Stimulated activated CD8-positive, alpha-beta memory T cell treated with anti-CD3 and anti-CD28 coated beads, Interleukin-4, amount 100 ng/mL, for 24 hours (primary cell): ENCODE measurements at places on chromosomes 4 and X.
A peak's percentile ranks its signal among the peaks of the same experiment; 100 is the strongest.

GRCh38 chr4:4364486-4365208 lies 22.3 kb upstream of the NSG1 start:
- no peak for DNase-seq

DNA sequence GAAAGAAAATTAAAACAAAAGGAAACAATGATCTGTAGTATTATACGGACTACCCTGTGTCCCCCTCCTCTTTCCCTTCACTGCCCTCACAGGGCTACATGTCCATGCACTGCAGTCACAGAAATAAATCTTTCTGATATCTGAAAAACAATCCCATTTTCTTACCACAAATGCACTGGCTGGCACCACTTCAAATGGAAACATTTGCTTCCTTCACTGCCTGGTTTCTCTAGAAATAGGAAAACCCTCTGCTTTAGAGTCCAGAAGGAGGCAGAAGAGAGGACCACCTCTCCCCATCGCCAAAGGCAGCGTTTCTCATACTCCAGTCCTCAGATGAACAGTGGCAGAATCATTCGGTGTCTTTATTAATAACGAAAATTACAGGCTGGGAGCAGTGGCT lies 98.2 kb downstream of the GRIA3 start:
- no peak for DNase-seq

- no peak for DNase-seq
Measured at GRCh38 chr4:2252530-2253091, 9.3 kb downstream of the MXD4 start.

DNA sequence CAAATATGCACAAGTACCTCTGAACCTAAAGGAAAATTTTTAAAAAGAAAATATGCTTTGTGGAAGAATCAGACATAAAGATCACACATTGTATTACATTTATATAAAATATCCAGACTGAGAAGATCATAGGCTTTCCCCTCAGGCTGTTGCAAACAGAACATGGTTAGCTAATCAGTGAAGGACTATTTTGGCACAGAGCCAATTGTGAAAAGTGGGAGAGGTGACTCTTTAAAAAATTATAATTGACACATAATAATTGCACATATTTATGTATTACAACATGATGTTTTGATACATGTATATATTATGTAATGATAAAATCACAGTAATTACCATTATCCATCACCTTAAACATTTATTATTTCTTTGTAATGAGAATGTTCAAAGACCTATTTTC lies 44.1 kb upstream of the FOXR2 start:
- no peak for DNase-seq

DNA sequence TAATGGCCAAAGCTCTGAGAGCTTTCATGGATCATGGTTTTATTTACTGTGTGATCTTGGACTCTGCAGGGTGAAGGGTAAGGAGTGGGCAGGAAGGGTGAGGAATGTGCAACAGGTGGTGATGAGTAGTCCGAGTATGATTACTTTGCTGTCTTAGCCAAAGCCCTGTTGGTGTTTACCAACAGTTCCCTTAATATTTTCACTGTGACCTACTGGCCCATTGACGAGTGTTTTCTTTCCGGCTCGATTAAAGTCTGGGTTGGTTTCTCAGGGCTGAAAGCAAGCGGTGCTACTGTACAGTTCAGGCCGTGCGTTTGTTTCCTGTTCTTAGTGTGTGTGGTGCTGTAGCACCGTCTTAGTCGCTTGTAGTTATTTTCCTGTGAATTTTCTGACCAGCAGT lies 2.6 kb downstream of the ARHGAP24 start:
- no peak for DNase-seq

DNA sequence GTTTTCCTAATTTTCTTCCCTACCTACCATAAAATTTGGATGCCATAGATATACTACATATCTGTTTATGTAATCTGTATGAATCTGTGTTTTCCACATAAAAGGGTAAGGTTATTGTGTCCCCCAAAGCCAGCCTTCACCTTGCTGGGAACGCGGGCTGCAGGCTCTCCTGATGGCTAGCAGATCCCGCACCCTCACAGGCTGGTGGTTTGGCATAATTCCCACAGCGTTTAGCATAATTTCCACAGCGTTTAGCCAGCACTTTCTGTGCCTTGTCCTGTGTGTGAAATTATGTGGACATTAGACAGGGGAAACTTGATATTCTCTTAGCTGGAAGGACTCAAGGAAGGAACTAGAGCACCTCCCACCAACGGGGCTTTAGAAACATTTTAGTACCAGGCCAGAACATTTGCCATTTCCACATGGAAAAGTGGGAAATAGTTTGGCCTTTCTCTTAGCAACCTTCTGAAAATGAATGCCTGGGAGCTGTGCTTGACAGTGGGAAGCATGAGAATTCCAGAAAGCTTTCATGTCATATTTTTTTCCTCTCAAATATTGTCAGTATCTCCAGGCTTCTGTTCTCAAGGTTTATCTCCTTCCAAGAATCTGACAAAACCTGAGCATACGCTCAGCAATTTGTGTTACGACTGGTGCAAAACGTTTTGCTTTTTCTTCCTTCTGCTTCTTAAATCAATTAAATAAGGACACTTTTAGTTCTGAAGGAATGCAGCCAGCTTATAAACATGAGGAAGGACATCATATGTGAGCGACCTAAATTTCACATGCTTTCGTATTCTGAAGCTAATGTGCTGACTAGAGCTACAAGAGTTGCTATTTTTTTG lies 67.9 kb downstream of the STK32B start:
- DNase-seq = no peak

DNA sequence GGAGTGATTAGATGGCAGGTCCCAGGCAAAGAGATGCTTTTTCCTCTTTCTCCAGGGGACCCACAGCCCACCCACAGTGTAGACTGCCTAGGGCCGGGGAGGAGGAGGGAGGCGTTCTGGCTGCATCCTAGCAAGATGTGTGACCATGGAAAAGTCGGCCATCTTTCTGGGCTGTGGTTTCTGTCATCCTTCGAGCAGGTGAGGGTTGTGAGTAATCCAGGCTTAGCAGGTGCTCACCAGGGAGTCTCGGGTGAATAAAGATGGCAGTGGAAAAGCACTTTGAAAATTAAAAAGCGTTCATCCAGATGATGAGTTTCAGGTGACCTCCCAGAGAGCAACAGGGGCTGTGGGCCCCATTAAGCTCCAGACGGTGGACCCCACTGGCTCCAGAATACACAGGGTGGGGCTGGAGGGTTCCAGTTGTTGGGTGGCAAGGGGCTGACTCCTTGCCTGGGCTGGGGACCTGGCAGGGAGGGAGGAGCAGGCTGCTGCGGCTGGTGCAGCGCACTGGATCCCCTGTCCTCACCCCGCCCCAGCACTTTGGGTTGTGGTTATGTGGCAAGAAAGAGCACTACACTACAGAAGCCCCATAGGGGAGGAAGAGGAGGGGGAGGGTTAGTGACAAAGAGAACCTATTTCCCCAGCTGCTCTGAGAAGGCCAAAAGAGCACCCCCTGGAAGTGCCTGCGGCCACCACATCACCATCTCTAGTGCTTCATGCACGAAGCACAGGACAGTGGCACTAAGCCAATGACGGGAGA lies 23.7 kb downstream of the ELF4 start:
- DNase-seq = peak; percentile 62

DNA sequence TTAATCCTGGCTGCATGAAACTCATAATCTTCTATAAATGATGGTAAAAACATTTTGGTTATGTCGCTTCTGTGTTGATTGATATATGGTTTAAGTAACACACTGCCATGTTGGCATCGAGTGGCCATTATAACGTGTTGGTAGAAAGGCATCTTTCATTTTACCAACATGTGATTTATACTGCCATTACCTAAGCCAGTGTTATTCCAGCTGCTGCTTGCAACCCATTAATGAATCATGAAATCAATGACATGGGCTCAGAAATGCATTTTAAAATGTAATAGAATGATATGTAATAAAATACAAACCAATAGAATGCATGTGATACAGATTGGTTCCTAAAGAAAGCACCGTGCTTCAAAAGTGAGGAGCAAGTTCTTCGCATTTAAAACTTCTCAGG lies 102.0 kb downstream of the VEGFC start:
- no peak for DNase-seq

DNA sequence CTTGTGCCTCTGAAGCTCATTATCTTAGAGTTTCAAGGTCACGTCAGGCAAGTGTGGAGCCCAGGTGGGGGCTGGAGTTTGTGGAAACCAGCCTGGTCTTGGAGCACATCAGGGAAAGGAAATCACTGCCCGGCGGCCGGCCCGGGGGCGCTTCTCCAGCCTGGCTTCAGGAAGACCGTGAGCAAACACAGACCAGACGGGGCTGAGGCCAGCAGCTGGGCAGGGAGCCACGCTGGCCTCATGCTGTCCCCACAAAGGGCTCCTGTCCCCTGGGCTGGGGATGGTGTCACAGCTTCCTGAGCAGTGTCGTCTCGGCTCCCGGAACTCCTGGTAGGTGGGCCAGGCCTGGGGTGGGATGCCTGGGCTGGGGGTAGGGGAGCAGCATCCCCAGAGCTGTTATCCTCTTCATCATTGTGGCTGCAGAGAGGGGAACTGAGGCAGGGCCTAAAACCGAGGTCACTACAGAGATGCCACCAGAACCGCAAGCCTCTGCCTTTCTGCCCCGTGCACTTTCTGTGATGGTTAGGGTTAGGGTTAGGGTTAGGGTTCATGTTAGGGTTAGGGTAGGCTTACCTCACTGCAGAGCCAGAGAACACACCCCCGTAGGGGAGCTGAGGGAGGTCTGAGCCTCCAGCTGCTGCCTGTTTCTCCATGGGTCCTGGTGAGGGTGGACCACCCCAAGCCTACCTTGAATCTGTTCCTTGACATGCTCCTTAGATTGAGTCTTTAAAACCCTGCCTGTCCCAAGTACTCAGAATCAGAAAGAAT lies 77.5 kb downstream of the HTRA3 start:
- DNase-seq = no peak

GRCh38 chrX:107857837-107858236 lies 32.2 kb downstream of the MID2 start:
- no peak for DNase-seq
